Stimulated activated CD8-positive, alpha-beta memory T cell treated with anti-CD3 and anti-CD28 coated beads, Interleukin-4, amount 100 ng/mL, for 48 hours (primary cell): ENCODE measurements at places on chromosomes 12 and 14.

DNA sequence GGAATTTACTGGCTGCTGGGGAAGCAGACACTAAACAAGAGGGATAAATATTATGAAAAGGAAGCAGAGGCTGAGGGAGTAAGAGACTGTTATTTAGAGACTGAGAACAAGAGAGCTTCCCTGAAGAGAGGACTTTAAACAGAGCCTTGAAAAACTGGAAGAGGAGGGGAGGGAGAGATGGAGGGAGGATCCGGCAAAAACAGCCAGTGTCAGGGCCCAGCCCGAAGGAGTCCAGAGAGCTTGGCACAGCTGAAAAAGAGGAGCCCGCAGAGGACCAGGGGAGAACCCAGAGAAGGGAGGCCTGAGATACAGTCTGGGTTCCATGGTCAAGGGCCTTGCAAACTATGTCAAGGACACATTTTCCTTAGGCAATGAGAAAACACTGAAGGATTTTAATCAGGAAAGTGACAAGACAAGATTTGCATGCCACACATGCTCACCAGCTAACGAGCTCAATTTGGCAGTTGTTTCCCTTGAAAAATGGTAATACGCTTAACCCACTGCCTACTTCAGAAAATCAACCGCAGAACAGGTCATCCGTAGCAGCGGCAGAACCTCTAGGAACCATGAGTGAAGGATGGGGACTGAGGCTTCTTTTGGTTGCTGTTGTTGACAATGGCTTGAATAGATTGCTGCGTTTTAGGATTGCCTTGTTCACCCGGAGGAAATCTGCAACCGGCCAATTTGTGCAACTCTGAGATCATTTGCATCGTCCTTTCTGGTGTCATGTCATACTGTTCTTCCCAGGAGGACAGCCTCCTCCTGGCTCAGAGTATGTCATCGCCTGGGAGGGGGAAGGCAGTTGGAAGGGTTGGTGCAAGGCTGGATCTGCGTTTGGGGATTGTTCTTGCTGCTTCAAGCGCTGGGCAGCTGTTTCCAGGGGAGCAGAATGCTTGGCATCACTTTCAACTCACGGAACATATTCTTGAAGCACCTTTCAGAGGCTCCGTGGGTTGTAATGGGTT lies 108.2 kb downstream of the PRMT8 start:
- DNase-seq, result no peak

DNA sequence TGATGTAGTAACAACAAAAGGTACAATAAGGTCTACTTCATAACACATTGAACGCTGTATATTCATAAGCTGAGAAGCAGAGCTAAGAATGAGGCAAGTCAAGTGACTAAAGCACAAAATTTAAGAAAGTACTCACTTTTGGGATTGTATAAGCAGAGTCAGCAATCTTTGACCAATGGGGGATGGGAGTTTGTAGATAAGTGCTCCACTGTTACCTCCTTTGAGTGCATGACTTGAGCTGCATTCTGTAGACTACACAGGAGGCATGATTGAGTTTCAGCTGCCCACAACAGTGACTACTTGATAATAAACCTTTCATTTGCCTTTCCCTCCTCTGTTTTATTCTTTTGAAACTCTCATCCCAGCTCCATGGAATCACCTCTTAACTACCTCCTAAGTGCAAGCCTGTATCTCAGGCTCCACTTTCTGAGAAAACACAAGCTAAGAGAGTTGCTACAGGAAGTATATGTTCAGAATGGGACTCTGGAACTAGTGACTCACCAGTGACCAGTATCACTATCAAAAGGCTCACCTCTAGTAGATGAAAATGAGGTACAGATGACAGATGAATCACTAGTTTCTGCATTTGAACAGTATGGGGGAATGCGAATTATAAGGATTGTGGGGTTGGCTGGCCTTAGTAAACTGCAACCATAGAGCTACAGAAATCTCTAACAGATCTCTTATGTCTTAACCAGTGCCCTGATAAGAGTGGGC lies 49.2 kb downstream of the SLC35F4 start:
- DNase-seq, result no peak

DNA sequence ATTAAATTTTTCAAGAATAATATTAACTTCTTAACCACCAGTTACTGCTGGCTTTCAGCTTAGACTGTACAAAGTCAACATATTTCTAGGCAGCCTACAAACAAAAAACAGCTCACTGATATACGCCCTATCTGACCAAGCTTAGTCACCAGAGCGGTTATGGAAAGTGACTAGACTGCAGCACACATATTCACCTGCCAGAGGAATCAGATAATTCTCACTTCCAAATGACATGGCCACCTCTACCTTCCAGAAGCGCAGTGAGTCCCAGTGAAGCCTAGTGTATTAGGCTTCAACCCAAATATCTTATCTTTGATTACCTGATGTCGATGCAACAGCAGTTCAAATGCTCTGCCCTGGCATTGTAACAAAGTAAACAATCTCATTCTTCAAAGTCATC lies 8.5 kb downstream of the STXBP6 start:
- DNase-seq, result no peak

- no peak for DNase-seq
Measured at GRCh38 chr12:91098941-91099340, 12.4 kb downstream of the LUM start.

DNA sequence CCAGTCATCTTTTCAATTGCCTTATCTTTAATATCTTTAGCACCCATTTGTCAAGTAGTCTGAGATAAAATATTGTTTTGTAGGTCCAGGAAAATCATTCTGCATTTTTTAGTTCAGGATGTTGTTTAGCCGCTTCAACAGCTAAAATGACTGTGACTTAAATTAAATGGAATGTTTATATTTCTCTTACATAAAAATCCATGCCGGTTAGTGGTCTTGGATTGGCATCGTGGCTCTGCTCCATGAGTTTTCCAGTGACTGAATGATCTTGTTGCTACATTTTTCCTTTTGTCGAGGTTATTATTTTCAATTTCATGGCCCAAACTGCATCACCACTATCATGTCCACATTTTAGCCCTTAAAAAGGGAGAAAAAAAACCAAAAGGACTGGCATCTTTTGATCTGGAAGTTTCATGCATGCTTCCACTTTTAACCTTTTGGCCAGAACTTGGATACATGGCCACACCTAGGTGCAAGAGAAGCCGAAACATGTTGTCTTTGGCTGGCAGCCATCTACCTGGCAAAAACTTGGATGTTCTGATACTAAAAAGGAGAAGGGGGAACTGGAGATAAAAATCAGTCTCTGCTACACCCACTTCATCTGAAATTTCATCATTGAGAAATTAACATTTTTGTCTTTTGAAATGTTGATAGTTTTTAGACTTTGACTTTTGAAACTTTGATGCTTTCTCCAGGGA lies 142.4 kb downstream of the OTOGL start:
- DNase-seq, result no peak

GRCh38 chr14:102764220-102764671 lies 13.0 kb upstream of the TRAF3 start:
- DNase-seq, result no peak

- DNase-seq, result no peak
Measured at GRCh38 chr14:87158283-87158682, 834.7 kb downstream of the GALC start.

DNA sequence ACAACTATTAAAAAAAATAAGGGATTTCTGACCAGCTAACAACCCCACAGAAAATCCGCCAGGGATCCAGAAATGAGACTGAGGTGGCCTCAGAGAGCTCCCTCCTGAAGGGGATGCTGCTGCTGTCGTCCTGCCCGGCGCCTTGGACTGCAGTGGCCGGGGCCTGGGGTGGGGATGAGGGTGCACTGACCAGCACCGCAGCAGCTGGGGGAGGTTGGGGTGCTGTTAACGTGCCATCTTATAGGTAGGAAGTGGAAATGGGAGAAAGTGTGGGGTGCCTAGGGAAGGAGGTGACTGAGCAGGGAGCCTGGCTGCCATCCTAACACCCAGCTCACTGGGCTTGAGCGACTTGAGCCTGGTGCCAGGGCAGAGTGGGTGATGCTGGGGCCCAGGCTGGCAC lies 32.0 kb downstream of the DDX11 start:
- no peak for DNase-seq

DNA sequence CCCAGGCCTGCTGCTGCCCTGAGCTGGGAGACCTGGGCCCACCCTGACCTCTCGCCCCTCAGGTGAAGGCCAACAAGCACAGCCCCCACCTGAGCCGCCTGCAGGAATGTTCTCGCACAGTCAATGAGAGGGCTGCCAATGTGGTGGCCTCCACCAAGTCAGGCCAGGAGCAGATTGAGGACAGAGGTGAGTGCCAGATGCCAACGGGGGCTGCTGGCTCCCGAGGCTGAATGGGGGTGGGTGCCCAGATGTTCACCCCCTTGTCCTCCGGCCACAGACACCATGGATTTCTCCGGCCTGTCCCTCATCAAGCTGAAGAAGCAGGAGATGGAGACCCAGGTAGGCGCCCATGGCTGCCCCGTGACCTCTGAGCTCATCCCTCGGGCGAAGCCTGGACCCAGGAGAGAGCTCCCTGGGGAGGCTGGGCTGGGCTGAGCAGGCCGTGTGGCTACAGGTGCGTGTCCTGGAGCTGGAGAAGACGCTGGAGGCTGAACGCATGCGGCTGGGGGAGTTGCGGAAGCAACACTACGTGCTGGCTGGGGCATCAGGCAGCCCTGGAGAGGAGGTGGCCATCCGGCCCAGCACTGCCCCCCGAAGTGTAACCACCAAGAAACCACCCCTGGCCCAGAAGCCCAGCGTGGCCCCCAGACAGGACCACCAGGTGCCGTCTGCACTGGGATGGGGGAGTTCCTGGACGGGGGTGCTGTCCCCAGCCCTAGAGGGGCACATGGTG lies 25.8 kb downstream of the HIP1R start:
- DNase-seq, result no peak

- no peak for DNase-seq
Measured at GRCh38 chr12:14853961-14854360, 10.6 kb upstream of the ART4 start.

DNA sequence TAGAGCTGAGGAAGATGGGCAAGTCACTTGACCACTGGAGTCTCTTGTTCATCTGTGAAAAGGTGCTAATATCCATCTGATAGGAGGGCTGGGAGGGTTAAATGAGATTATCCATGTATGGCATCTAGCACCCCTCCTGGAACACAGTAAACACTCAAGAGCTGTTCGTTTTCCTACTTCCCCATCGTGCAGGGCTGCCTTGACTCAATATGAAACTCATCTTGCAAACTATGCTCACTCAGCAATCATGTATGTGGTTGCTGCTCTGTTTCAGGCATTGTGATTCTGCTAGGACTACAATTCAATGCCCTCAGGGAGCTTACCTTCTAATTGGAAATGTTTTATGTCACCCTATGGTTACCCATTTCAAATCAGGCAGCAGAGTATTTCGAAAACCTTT lies 395.6 kb downstream of the BCAT1 start:
- DNase-seq, result no peak

DNA sequence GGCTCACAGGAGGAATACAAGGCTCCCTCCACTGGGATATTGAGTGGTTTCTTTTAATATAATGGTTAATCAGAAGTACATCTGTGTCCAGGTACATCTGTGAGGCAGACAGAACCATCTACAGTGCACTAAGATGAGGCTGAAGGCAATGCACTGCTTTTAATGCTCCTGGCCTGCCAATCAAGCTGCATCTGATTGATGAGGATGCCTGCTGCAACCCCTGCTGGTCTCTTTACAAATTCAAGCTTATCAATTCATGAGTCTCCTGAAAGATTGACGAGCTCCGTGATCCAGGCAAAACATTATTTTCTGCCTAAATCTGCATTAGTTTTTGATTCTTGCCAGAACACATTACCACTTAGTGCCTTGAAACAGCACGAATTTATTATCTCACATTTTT lies 1139.1 kb downstream of the AACS start:
- DNase-seq, result no peak

DNA sequence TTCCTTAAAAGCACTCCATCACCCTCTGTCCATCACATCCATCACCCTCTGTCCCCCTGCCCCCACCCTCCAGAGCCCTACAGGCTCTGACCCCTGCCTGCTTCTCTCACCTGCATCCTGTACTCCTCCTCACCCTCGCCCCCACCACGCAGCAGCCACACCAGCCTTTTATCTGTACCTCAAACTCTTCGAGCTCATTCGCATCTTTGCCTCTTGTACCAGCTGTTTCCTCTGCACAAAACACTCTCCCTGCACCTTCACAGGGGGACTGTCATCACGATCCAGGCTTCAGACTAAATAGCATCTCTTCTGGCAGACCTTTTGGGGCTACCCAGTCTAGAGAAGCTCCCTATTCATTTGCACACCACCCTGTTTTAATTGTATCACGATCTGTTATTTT lies 24.1 kb downstream of the TMEM229B start:
- no peak for DNase-seq

GRCh38 chr14:105064721-105065143 lies 498 bp downstream of the GPR132 start:
- peak; percentile 72 for DNase-seq

GRCh38 chr14:64364907-64365306 lies 23.2 kb upstream of the MTHFD1 start:
- no peak for DNase-seq

DNA sequence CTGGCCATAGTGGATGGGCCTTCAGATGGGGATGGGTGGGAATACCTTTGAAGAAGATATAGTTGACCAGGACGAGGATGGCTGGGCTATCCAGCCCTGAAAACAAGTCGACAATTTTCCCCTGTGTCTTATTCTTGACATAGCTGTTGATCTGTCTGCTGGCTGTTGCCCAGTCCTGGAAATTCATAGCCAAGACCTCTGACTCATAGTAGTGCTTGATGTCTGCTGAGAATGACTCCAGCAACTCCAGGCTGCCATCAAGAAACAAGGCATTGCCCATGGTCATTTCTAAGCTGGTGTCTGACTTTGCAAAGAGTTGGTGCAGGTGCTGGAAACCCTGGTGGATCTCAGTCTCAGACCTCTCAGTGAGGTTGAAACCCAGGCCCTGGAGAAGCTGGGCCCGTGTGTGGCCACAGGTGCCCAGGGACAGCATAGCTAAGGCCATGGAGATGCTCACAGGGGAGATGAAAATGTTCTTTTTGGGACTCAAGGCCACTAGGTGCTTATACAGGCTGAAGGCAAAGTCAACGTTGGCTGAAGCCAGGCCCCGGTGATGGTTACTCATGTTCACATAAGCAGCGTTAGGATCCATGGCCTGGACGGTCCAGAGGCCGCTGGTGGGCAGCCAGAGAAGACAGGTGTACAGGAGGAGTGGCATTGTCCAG lies 9.0 kb downstream of the SERPINA6 start:
- peak; percentile 10 for DNase-seq

- DNase-seq, result no peak
Measured at GRCh38 chr14:23153851-23154796, 29.3 kb downstream of the SLC7A8 start.

- DNase-seq, result no peak
Measured at GRCh38 chr12:113888435-113888834, 77.7 kb downstream of the RBM19 start.

- DNase-seq, result no peak
Measured at GRCh38 chr12:27984275-27984674, 11.7 kb upstream of the PTHLH start.

DNA sequence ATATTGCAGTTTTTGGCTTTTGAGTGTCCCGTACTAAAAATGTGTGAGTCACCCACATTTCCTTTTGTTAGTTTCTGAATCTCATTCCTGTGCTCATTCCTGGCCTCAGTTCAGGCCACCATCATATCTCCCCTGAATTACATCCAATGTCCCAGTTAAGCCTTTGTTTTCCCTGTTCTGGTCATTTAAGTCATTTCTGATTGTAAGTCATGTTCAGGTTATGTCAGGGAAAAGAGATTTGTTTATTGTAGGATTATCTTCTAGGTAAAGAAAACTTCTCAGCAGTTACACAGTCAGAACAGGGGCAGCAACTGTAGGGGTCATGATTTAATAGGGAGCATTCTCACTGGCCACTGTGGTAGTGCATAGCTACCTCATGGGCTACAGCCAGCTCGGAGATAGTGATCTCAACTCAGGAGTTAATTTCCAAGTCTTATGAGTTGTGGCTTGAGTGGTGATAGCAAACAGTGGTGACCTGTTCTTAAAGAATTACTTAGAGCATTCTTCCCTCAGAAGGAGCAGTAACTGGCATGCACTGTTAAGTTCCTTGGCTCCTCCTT lies 6.7 kb downstream of the DDX47 start:
- no peak for DNase-seq
